ENCODE measurements at places on chromosomes 4 and X. TPM values are rescaled to one million over a fixed set of nuclear protein-coding genes. Genes with fewer than 3 reads are reported as not detected.

Gene MUC7
- total RNA-seq = not detected

Gene DKK2
- total RNA-seq = not detected

Gene KLF8
- total RNA-seq = 1.4 TPM

Gene ABCG2
- total RNA-seq = not detected

GRCh38 chr4:81623434-81623833, 151.7 kb upstream of the RASGEF1B start:
- no peaks in the 10 kb centered on the region for H3K27me3 ChIP-seq
- H3K27ac ChIP-seq = no peak overlapping the region
- no peak for DNase-seq
- no peaks in the 10 kb centered on the region for H3K36me3 ChIP-seq
- H3K4me1 ChIP-seq = no peaks in the 10 kb centered on the region

GRCh38 chr4:8507196-8507570, 66.6 kb downstream of the TRMT44 start:
- no peak overlapping the region for H3K4me3 ChIP-seq
- no peaks in the 10 kb centered on the region for H3K4me1 ChIP-seq
- H3K27me3 ChIP-seq = no peaks in the 10 kb centered on the region
- no peak for DNase-seq

DNA sequence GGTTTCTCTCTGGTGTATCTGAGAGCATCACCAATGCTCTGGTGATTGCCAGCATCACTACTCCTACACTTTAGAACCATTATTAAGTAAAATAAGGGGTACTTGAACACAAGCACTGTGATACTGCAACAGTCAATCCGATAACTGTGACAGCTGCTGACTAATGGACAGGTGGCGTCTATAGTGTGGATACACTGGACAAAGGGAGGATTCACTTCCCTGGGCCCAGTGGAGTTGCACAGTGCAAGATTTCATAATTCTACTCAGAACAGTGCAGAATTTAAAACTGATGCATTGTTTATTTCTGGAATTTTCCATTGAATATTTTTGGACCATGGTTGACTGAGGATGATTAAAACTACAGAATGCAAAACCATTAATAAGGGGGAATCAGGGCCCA, 97.8 kb downstream of the SHROOM3 start:
- no peak overlapping the region for H3K27ac ChIP-seq
- no peak for DNase-seq
- H3K4me1 ChIP-seq = no peaks in the 10 kb centered on the region
- H3K36me3 ChIP-seq = no peaks in the 10 kb centered on the region
- H3K27me3 ChIP-seq = no peaks in the 10 kb centered on the region
- H3K4me3 ChIP-seq = no peak overlapping the region

GRCh38 chrX:119646515-119646914, 40.3 kb upstream of the NKRF start:
- H3K4me1 ChIP-seq = peaks cover 50% of the 10 kb centered on the region
- peaks cover 11% of the 10 kb centered on the region for H3K36me3 ChIP-seq
- no peak overlapping the region for H3K4me3 ChIP-seq
- H3K27ac ChIP-seq = peak overlapping the region; percentile 72

DNA sequence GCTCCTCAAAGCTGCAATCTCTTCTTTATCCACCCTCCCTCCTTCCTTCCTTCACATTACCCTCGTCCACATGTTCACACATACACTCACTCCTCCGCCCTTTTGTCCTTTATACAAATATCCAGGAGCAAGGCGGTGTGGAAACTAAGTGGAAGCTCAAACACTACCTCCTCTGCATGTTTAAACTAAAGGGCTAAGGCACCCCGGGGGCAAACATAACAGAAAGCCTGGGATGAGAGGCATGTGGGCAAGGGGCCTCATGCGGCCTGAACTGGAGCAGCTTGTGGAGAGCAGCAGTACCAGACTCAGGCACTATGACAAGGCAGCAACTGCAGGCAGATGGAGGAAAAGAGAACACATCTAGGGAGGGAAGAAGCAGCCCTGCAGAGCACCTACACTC, 9.5 kb downstream of the MAB21L2 start:
- no peak for DNase-seq
- no peaks in the 10 kb centered on the region for H3K4me1 ChIP-seq
- no peaks in the 10 kb centered on the region for H3K27me3 ChIP-seq
- no peak overlapping the region for H3K4me3 ChIP-seq
- H3K36me3 ChIP-seq = peaks cover 7% of the 10 kb centered on the region

DNA sequence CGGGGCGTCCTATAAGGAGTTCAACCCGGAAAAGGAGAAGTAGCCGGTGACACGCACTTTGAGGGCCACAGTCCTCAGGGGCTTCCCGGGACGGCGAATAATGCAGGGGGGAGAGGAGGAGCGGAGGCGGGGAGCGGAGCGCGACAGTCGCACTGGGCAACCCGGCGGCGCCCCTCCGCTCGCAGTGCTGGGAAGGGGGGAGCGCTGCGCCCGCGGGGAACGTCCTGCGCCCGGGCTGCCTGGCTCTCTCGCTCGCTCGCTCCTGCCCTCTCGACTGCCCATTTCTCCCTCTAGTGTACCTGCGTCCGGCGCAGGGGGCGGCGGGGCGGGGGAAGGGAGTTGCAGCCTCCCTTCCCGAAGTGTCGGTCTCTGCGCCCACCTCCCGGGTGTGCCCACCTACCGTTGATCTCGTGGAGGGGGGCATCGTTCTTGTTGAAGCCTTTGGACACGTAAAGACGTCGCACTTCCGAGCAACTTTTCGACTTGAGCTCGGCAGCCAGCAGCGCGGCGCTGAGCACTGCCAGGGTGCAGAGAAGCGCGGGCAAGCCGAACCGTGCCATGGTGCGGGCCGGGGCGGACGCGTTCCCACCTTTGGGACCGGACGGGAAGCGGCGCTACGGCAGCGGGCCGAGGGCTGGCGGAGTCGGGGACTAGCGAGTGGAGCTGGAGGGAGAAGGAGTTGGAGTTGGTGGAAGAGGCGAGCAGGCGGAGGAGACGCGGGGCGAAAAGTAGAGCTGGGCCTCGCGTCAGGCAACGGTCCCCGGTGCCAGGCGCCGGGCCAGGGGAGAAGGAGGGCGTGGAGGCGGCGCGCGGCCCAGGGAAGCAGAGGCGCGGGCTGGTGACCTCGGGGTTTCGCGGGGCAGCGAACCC, 648 bp downstream of the GPC4 start:
- no peak for DNase-seq
- H3K4me3 ChIP-seq = no peak overlapping the region
- H3K27ac ChIP-seq = no peak overlapping the region
- H3K36me3 ChIP-seq = no peaks in the 10 kb centered on the region

DNA sequence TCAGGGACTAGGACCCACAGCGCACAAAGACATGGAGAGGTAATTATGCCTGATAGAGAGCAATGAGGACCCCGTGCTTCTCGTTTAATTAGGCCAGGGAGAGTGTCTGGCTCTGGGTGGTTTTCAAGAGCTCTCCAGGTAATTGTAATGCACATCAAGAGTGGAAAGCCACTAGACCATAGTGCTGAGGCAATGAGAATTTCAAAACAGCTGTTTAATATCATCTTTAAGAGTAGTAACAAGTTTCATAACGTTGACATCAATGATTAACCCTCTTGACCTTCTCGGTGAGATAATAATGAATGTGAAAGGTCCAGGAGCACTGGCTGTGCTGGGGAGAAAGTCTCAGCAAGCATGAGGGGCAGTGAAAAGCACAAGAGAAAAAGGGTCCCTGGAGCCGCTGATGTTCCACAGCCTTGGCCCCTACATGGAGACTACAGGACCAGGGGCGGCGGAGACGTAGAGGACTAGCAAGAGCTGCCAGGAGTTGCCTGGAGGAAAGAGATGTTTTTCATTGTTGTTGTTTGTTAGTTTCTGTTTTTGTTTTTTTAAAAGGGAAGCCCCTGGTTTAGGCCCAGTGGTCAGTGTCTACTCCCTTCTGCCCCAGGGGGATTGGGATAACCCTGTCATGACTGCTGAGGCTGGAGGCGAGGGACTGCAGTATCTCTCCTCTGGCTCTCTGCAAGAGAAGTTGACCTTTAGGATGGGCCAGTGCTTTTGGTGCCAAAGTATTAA, 14.8 kb upstream of the CXCR3 start:
- H3K27me3 ChIP-seq = no peaks in the 10 kb centered on the region
- no peaks in the 10 kb centered on the region for H3K36me3 ChIP-seq
- H3K4me1 ChIP-seq = peaks cover 34% of the 10 kb centered on the region
- H3K27ac ChIP-seq = 0 out of 2 replicates have a peak overlapping the region, but pooled peaks have one; percentile 33
- DNase-seq = no peak
- H3K4me3 ChIP-seq = no peak overlapping the region

- no peaks in the 10 kb centered on the region for H3K36me3 ChIP-seq
- H3K27me3 ChIP-seq = no peaks in the 10 kb centered on the region
- H3K4me1 ChIP-seq = no peaks in the 10 kb centered on the region
Measured at GRCh38 chr4:168847771-168848502, 162.1 kb downstream of the CBR4 start.

GRCh38 chr4:40377512-40378365, 42.6 kb downstream of the CHRNA9 start:
- no peak for DNase-seq
- H3K27ac ChIP-seq = no peak overlapping the region
- no peaks in the 10 kb centered on the region for H3K27me3 ChIP-seq
- H3K4me3 ChIP-seq = no peak overlapping the region
- no peaks in the 10 kb centered on the region for H3K4me1 ChIP-seq

DNA sequence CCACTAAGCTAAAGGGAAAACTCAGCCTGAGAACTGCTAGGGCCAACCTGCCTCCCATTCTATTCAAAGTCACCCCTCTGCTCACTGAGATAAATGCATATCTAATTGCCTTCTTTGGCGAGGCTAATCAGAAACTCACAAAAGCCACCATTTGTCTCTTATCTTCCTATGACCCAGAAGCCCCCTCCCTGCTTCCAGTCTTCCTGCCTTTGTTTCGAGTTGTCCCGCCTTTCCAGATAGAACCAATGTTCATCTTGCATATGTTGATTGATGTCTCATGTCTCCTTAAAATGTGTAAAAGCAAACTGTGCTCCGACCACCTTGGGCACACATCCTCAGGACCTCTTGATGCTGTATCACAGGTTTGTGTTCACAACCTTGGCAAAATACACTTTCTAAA, 459.8 kb downstream of the FSTL5 start:
- H3K27me3 ChIP-seq = no peaks in the 10 kb centered on the region
- no peak for DNase-seq
- no peak overlapping the region for H3K27ac ChIP-seq
- no peaks in the 10 kb centered on the region for H3K4me1 ChIP-seq
- no peak overlapping the region for H3K4me3 ChIP-seq

GRCh38 chr4:87680271-87680670, 30.2 kb downstream of the DMP1 start:
- no peaks in the 10 kb centered on the region for H3K27me3 ChIP-seq
- H3K4me1 ChIP-seq = peaks cover 5% of the 10 kb centered on the region

DNA sequence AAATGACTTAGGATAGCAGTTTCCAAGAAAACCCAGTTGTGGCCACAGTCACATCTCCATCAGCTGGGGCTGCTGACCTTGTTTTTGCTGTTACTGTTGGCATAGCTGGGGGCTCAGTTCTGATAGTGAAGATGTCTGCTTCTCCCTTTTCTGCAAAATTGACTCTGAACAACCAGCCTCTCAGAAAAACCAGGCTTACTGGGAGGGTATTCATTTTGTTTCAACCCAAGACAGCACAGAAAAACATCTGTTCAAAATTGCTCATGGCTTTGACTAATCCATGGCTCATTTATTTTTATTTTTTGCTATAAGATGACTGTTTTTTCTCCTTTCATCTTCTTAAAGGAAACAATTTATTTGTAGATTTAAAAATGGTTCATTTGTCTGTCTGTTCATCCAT, 53.1 kb downstream of the RASL11B start:
- no peak for DNase-seq
- no peaks in the 10 kb centered on the region for H3K27me3 ChIP-seq
- H3K4me1 ChIP-seq = no peaks in the 10 kb centered on the region
- H3K36me3 ChIP-seq = no peaks in the 10 kb centered on the region
- no peak overlapping the region for H3K4me3 ChIP-seq
- H3K27ac ChIP-seq = no peak overlapping the region

GRCh38 chrX:12965131-12965940, 9.6 kb upstream of the TMSB4X start:
- DNase-seq = no peak
- H3K4me3 ChIP-seq = no peak overlapping the region
- peaks cover 24% of the 10 kb centered on the region for H3K4me1 ChIP-seq
- H3K27ac ChIP-seq = no peak overlapping the region

GRCh38 chr4:95165926-95166524, 382.7 kb downstream of the UNC5C start:
- no peak overlapping the region for H3K27ac ChIP-seq
- H3K4me3 ChIP-seq = no peak overlapping the region
- no peaks in the 10 kb centered on the region for H3K36me3 ChIP-seq
- H3K4me1 ChIP-seq = no peaks in the 10 kb centered on the region
- H3K27me3 ChIP-seq = no peaks in the 10 kb centered on the region

- no peak for DNase-seq
- no peak overlapping the region for H3K4me3 ChIP-seq
- H3K4me1 ChIP-seq = peaks cover 15% of the 10 kb centered on the region
- H3K27me3 ChIP-seq = no peaks in the 10 kb centered on the region
Measured at GRCh38 chr4:7785017-7785416, 154.6 kb downstream of the AFAP1 start.

- no peaks in the 10 kb centered on the region for H3K36me3 ChIP-seq
- H3K27ac ChIP-seq = no peak overlapping the region
- DNase-seq = no peak
- no peaks in the 10 kb centered on the region for H3K4me1 ChIP-seq
Measured at GRCh38 chr4:82500435-82501153, 61.2 kb downstream of the TMEM150C start.

- no peaks in the 10 kb centered on the region for H3K27me3 ChIP-seq
- H3K27ac ChIP-seq = no peak overlapping the region
- DNase-seq = no peak
- H3K36me3 ChIP-seq = no peaks in the 10 kb centered on the region
- H3K4me1 ChIP-seq = no peaks in the 10 kb centered on the region
Measured at GRCh38 chrX:87580862-87581261, 63.3 kb downstream of the KLHL4 start.
